Activated CD4-positive, alpha-beta T cell treated with anti-CD3 and anti-CD28 coated beads for 36 hours (primary cell): ENCODE measurements at places on chromosomes 3 and 15. TPM values are rescaled to one million over a fixed set of nuclear protein-coding genes. Genes with fewer than 3 reads are reported as not detected.

GRCh38 chr3:19901918-19902317 lies 32.1 kb downstream of the EFHB start:
- no peaks in the 10 kb centered on the region for H3K27me3 ChIP-seq
- no peak for DNase-seq
- no peaks in the 10 kb centered on the region for H3K36me3 ChIP-seq
- no peak overlapping the region for H3K27ac ChIP-seq

GRCh38 chr15:101441696-101442095 lies 47.8 kb downstream of the PCSK6 start:
- H3K36me3 ChIP-seq = no peaks in the 10 kb centered on the region
- no peak overlapping the region for H3K27ac ChIP-seq
- peaks cover 2% of the 10 kb centered on the region for H3K4me1 ChIP-seq
- no peak for DNase-seq
- no peak overlapping the region for H3K4me3 ChIP-seq

ASTE1 gene
- 8.2 TPM for total RNA-seq

GRCh38 chr15:35481992-35482391 lies 64.0 kb downstream of the DPH6 start:
- no peaks in the 10 kb centered on the region for H3K27me3 ChIP-seq
- no peak overlapping the region for H3K27ac ChIP-seq
- H3K36me3 ChIP-seq = peaks cover 12% of the 10 kb centered on the region
- H3K4me3 ChIP-seq = no peak overlapping the region
- no peaks in the 10 kb centered on the region for H3K4me1 ChIP-seq
- DNase-seq = no peak

DUOXA1 gene
- total RNA-seq = 0.19 TPM

DNA sequence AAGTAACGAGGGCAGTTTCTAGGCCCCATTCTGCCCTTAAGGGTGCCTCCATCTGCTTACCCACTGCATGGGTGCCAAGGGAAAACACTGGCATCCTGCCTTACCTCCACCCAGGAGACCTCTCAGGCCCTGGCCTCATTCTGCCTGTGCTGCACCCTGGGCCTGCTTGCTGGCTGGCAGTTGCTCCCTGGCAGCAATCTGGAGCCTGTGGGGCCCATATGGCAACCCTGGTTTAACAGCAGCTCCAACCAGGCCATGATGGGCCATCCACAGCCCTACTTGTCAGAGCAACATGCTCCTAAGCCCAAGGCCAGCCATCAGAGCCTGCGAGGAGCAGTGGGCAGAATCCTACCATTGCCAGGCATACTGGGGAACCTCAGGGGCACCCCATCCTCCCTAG lies 3.7 kb downstream of the C3orf18 start:
- no peak overlapping the region for H3K4me3 ChIP-seq

- no peaks in the 10 kb centered on the region for H3K27me3 ChIP-seq
- no peak overlapping the region for H3K4me3 ChIP-seq
- DNase-seq = no peak
- H3K27ac ChIP-seq = no peak overlapping the region
Observed at GRCh38 chr3:157311633-157312375, 124.8 kb upstream of the PTX3 start.

GRCh38 chr15:71811036-71811736 lies 832 bp downstream of the NR2E3 start:
- no peak overlapping the region for H3K27ac ChIP-seq
- H3K27me3 ChIP-seq = no peaks in the 10 kb centered on the region
- no peak for DNase-seq
- H3K4me1 ChIP-seq = no peaks in the 10 kb centered on the region
- no peak overlapping the region for H3K4me3 ChIP-seq

GRCh38 chr3:196756732-196757131 lies 17.1 kb downstream of the PAK2 start:
- H3K4me1 ChIP-seq = peaks cover 45% of the 10 kb centered on the region
- H3K36me3 ChIP-seq = peaks cover 63% of the 10 kb centered on the region
- peak overlapping the region; percentile 21 for H3K27ac ChIP-seq
- no peaks in the 10 kb centered on the region for H3K27me3 ChIP-seq
- DNase-seq = no peak
- no peak overlapping the region for H3K4me3 ChIP-seq

WDR49 gene
- total RNA-seq = not detected

GRCh38 chr3:101936419-101937356 lies 87.4 kb downstream of the NFKBIZ start:
- H3K36me3 ChIP-seq = no peaks in the 10 kb centered on the region
- DNase-seq = peak; percentile 42
- H3K4me1 ChIP-seq = peaks cover 27% of the 10 kb centered on the region
- H3K27ac ChIP-seq = peak overlapping the region; percentile 77
- H3K4me3 ChIP-seq = no peak overlapping the region

GRCh38 chr15:71103102-71103676 lies 12.1 kb upstream of the THSD4 start:
- no peak overlapping the region for H3K27ac ChIP-seq
- H3K27me3 ChIP-seq = peaks cover 5% of the 10 kb centered on the region
- H3K36me3 ChIP-seq = no peaks in the 10 kb centered on the region
- no peak overlapping the region for H3K4me3 ChIP-seq
- peak; percentile 14 for DNase-seq
- H3K4me1 ChIP-seq = peaks cover 3% of the 10 kb centered on the region

DNA sequence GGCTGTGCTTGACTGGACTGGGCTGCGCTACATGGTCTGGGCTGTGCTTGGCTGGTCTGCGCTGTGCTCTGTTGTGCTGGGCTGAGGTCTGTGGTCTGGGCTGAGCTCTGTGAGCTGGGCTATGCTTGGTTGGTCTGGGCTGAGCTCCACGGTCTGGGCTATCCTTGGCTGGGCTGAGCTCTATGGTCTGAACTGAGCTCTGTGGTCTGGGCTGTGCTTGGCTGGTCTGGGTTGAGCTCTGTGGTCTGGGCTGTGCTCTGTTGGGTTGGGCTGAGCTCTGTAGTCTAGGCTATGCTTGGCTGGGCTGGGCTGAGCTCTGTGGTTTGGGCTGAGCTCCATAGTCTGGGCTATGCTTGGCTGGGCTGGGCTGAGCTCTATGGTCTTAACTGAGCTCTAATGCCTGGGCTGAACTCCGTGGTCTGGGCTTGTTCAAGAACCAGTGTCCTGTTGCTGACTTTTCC lies 92.0 kb downstream of the PLXNA1 start:
- no peak overlapping the region for H3K27ac ChIP-seq
- no peak for DNase-seq
- H3K4me3 ChIP-seq = no peak overlapping the region
- H3K4me1 ChIP-seq = peaks cover 7% of the 10 kb centered on the region
- no peaks in the 10 kb centered on the region for H3K27me3 ChIP-seq
- H3K36me3 ChIP-seq = no peaks in the 10 kb centered on the region

- H3K27me3 ChIP-seq = peaks cover 9% of the 10 kb centered on the region
- H3K27ac ChIP-seq = no peak overlapping the region
- DNase-seq = no peak
- no peaks in the 10 kb centered on the region for H3K4me1 ChIP-seq
Observed at GRCh38 chr3:169131690-169132464, 531.6 kb downstream of the MECOM start.

NTRK3 gene
- 0.78 TPM for total RNA-seq

FBXW12 gene
- total RNA-seq = 0.11 TPM

GREM1 gene
- total RNA-seq = not detected

DNA sequence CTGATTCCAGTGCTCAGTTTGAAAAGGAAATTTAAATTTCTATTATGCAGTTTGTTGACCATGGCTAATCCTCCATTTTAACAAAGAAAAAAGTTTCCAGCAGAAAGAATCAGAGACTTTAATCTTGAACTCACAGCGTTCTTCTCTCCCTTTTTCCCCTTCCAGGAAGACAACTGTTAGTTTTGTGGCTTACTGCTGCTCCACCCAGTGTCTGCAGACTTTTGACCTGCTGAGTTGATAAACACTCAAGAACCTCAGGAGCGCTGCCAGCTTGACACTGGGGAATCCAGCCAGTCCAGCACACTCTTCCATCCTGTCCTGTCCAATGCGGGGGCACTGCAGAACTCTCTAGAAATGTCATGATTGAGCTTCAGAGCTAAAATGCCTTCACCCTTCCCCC lies 134.6 kb downstream of the LRRC28 start:
- H3K4me3 ChIP-seq = no peak overlapping the region
- H3K4me1 ChIP-seq = peaks cover 21% of the 10 kb centered on the region
- DNase-seq = no peak
- H3K27ac ChIP-seq = no peak overlapping the region

DNA sequence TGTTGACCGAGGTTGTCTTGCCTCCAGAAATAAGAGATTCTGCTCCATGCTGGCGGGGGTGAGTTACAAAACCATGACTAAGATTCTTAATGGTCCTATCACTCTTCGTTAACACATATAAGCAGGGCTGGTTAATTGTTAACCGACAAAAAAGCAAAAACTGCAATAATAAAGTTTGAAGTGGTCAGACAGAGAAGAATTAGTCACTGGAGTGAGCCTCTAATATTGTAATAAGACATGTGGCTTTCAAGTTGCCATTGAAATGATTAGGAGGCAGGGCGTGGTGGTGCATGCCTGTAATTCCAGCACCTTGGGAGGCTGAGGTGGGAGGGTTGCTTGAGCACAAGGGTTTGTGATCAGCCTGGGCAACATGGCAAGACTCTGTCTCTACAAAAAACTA lies 78.4 kb upstream of the NR2F2 start:
- peaks cover 3% of the 10 kb centered on the region for H3K27me3 ChIP-seq
- no peak overlapping the region for H3K4me3 ChIP-seq
- H3K4me1 ChIP-seq = no peaks in the 10 kb centered on the region
- no peaks in the 10 kb centered on the region for H3K36me3 ChIP-seq
- DNase-seq = no peak

RNF7 gene
- total RNA-seq = 38.0 TPM

DNA sequence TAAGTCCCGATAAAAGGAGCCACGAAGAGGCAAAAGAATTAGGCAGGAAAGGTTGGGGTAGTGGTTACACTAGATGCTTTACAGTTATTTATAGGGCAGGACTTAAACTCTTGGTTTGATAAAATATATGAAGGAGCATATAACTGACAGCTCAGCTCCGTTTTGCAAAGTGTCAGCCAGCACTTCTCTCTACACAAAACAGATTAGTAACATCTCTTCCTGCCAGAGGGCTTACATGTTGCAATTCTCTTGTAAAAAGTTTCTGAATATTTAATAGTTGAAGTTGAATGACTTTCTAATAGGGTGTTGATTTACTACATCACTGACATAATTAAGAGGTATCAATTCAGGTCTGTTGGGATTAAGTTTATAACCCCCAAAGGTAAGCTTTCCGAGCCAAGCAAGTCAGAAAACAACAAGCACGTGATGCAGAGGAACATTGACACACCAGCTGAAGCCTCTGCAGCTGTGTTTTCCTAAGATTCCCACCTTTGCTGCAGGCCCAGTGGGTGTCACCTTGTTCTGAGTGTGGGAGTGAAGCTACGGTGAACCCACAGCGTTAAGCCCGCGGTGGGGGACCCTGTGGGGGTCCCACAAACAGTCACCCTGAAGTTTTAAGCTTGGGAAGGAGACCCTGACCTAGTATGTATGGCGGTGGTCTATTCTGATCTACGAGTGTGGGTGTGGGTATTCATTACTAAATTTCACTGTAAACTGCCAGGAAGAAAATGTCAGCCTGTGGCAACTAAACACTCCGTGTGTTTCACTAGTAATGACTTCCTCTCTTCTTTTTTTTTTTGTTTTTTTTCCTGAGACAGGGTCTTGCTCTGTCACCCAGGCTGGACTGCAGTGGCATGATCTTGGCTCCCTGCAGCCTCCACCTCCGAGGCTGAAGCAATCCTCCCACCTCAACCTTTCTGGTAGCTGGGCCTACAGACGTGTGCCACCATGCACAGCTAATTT lies 22.0 kb upstream of the ATP13A3 start:
- no peak overlapping the region for H3K27ac ChIP-seq
- H3K36me3 ChIP-seq = no peaks in the 10 kb centered on the region
- no peaks in the 10 kb centered on the region for H3K27me3 ChIP-seq
- no peak for DNase-seq
- H3K4me3 ChIP-seq = no peak overlapping the region

ELP6 gene
- total RNA-seq = 40.3 TPM

DNA sequence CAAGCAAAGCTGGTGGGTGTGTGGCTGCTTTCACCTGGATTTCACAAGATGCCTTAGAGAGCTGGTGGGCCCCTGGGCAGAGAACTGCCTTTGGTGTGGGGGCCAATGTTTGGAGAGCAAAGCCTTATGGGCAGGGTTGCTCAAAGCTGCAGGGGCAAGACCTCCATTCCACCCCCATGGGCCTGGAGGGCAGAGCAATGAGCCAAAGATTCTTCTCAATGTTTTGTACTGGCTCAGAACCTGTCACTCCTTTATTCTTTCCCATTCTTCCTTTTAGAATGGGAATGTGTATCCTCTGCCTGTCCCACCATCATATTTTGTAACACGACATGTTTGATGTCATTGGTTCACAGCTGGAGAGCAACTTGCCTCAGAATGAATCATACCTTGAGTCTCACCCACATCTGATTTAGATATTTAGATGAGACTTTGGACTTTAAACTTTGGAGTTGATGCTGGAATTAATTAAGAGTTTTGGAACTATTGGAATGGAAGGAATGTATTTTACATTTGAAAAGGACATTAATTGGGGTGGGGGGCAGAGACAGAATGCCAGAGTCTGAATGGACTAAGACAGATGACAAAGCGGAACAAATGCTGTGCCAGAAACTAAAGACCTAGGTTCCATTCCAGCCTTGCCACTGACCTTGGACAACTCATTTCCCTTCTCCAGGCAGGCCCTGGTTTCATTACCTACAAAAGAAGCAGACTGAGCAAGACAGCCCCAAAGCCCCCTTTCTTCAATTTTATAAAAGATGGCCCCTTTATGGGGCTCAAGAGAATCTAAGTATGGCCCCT lies 72.9 kb downstream of the DAPK2 start:
- no peaks in the 10 kb centered on the region for H3K36me3 ChIP-seq
- H3K27me3 ChIP-seq = no peaks in the 10 kb centered on the region
- H3K4me3 ChIP-seq = no peak overlapping the region
- no peak for DNase-seq
- H3K27ac ChIP-seq = no peak overlapping the region
- peaks cover 31% of the 10 kb centered on the region for H3K4me1 ChIP-seq

GRCh38 chr3:12428126-12428525 lies 56.2 kb upstream of the TSEN2 start:
- H3K4me3 ChIP-seq = no peak overlapping the region
- H3K36me3 ChIP-seq = no peaks in the 10 kb centered on the region
- DNase-seq = no peak
- H3K27me3 ChIP-seq = peaks cover 1% of the 10 kb centered on the region
- peaks cover 16% of the 10 kb centered on the region for H3K4me1 ChIP-seq
- no peak overlapping the region for H3K27ac ChIP-seq

DNA sequence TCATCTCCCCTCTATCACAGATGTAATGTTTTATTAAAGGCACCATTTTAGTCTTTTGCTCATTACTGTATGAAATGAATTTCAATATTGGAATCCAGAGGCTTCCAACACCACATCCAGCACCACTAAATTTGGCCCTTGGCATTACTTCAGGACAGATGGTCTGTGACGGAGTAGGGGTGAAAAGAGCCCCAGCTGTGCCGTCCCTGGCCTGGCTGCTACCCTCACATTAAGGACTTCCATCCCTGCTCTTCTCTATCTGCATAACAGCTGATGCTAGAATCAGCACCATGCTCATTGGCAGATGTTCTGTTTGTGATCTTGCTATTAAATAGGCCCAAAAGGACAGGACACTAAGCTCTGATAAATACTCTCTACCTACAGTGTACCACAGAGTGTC lies 152.9 kb downstream of the IL1RAP start:
- peaks cover 8% of the 10 kb centered on the region for H3K27me3 ChIP-seq
- no peaks in the 10 kb centered on the region for H3K4me1 ChIP-seq
- H3K4me3 ChIP-seq = no peak overlapping the region
- no peak overlapping the region for H3K27ac ChIP-seq
- DNase-seq = no peak

GRCh38 chr15:75029378-75030022 lies 6.1 kb downstream of the PPCDC start:
- no peak overlapping the region for H3K27ac ChIP-seq
- peaks cover 12% of the 10 kb centered on the region for H3K36me3 ChIP-seq
- DNase-seq = peak; percentile 94
- no peaks in the 10 kb centered on the region for H3K27me3 ChIP-seq

SERINC4 gene
- total RNA-seq = 0.42 TPM
